ENCODE measurements at places on chromosomes 5 and 9.

GRCh38 chr5:15646371-15646770, 146.4 kb downstream of the FBXL7 start:
- no peak for DNase-seq

GRCh38 chr5:14267991-14268708, 125.0 kb downstream of the TRIO start:
- no peak for DNase-seq

DNA sequence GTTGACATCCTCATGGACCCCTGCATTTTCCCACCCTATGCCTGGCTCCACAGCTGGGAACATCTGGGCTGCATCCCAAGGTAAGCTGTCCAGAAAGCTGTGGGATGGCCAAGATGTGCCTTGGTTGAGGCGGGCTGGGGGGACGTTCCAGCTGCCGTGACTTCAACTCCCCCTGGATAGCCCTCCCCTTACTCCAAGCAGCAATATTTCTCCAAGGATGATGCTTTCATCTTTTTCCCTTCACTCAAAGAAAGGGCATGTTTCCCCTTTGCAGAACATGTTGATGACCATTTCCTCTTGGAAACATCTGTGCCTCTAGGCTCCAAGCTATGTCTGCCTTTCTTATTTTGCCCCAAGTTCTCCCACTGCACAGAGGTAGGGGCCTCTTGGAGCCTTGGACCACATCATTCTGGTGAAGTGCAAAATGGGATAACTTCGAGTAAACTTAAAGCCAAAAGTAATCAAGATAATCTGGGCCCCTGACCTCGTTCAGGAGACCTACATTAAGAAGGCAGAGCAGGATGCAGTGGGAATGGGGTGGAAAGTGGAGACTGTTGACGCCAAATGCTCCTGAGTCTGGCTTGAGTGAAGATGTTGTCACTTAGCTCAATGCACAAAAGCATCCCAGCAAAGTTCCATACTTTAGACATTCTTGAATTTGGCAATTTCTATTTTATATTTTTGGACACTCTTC, 175.2 kb downstream of the GAS1 start:
- no peak for DNase-seq

DNA sequence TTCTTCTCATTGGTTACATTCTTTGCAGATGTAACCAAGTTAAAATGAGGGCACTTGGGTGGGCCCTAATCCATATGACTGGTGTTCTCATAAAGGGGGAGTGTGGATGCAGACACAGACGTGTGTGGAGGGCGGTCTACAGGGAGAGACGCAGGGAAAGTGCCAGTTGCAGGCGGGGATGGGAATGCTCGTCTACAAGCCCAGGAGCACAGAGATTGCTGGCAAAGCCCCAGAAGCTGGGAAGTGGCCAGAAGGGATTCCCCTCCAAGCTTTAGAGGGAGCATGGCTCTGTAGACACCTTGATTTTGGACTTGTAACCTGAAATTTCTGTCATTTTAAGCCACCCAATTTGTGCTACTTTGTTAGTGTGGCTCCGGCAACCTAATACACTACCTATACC, 96.8 kb upstream of the CTSL start:
- DNase-seq: no peak

DNA sequence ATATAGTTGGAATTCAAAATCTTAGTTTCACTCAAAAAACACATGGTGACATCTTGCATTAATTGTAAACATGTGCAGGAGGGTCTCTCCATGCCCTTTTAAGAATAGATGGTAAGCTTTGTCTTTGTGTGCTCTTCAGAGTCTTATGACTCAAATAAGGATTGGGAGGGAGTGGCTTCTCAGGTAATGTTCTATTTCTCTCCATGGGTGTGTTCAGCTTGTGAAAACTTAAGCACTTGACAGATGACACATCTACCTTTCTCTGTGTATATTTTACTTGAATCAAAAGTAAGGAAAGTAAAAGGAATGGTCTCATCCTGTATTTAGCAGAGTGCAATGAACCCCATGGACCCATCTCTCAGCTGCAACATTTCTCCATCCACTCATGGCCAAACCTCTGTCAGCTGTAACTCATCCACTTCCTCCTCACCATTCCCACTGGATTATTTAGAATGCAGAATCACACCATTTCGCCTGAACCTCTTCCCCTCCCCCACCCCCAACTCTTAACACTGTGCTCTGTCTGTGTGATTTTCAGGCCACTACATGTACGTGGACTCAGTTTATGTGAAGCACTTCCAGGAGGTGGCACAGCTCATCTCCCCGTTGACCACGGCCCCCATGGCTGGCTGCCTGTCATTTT, 82.1 kb downstream of the MAMDC2 start:
- no peak for DNase-seq

GRCh38 chr9:109238655-109239054, 71.6 kb upstream of the FRRS1L start:
- DNase-seq: no peak

DNA sequence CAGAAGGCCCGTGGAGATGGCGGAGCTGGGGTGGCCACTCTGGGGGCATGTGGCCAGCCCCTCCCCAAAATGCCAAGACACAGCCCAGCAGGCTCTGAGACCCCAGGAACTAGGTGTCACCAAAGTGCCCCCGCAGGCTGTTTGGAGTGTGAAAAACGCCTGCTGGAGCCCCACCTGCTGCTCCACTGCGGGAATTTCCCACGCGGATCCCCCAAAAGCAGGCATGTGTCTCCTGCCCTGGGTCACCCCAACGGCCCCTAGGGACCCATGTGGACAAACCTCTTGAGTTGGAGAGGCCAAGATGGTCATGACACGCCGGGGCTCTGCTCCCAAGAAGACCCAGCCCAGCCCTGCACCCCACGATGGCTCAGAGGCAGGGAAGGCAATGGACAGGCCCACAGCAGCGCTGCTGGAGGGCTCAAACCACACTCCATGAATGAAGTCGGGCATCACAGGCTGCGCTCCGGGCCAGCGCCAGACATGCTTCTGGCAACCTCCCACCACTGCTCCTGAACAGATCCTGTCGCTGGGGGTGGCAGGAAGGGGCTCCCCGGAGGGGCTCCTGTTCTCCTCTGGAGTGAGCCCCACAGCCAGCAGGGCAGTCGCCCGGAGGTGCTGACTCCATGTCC, 15.3 kb downstream of the NOTCH1 start:
- no peak for DNase-seq

- DNase-seq: no peak
These were observed 71.1 kb downstream of the MLLT3 start for GRCh38 chr9:20551236-20551635.

- DNase-seq: no peak
These were observed 68.7 kb downstream of the RAB24 start for GRCh38 chr5:177234841-177235240.

- no peak for DNase-seq
These were observed 52.2 kb downstream of the GABBR2 start for GRCh38 chr9:98656511-98656910.

Data from RPMI8226 (cell line).